ENCODE measurements at places on chromosomes 6 and 20.

- DNase-seq, result no peak
Observed at GRCh38 chr20:35012227-35013069, 56.8 kb downstream of the MYH7B start.

- no peak for DNase-seq
Observed at GRCh38 chr20:58623579-58624473, 27.3 kb upstream of the STX16 start.

- DNase-seq, result peak; percentile 76
Observed at GRCh38 chr20:1434571-1435336, 31.9 kb downstream of the NSFL1C start.

DNA sequence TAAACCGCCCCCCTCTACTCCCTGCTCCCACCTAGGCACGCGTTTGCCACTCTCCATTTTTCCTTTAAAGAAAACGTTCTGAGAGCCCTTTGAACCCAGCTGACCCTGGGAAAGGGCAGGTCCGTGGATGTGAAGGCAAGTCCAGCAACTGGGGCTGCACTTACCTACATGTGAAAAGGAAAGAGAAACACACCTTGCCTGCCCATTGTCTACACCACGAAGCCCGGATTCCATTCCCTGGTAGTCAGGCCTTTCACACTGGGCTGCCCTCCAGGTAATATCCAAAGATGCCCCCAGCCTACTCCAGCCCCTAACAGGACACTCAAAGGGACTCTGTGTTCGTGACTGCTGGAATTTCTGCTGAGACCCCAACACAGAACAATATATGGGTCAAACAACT is 94.4 kb downstream of the CD83 start:
- no peak for DNase-seq

DNA sequence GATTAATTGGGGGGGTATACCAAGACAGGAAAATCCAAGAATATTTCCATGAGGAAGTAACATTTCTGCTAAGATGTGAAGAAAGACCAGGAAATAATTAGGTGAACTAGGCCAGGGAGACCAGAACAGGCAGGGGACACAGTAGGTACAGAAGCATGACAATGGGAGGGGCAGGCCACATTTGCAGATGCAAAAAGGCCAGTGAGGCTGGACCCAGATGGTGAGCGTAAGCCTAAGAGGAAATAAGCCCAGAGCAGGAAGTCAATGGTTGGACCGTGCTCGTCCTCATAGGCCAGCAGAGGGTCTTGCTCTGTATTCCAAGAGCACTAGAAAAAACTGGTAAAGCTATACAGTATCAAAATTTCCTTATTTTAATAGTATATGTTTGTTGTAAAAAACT is 9.4 kb downstream of the CEP162 start:
- no peak for DNase-seq

- no peak for DNase-seq
Observed at GRCh38 chr6:163780994-163781393, 366.5 kb downstream of the QKI start.

Measured in activated T-helper 2 cell treated with anti-CD3 and anti-CD28 coated beads, Interferon-gamma antibody, Interleukin-2, Interleukin-4, amounts not matched to agents 10 μg/mL and 5 μg/mL and 100 μg/mL, durations not matched to agents 14 hours and 24 hours and 36 hours (primary cell).